AG04450 (cell line): ENCODE measurements at places on chromosomes 2 and 18. TPM values are rescaled to one million over a fixed set of nuclear protein-coding genes. Genes with fewer than 3 reads are reported as not detected.

GRCh38 chr2:198004921-198005829, 200.8 kb downstream of the PLCL1 start:
- no peak for DNase-seq

DNA sequence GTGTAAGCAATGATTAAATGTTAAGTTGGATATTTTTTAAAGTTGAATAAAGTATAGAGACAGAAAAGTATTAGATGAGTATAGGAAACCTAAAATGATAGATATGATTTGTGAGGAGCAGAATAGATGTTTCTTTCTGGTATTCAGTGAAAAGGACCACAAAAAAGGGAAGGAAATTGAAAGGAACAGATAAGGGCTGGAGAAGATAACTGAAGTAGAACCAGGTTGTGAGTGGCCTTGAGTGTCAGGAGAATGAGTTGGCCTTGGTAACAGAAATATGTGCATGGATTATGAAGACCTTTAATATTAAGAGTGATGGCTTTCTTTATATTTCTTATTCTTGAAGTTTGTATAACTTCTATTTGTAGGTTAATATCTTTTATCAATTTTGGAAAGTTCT, 543.5 kb downstream of the METTL4 start:
- no peak for DNase-seq

Gene EFHD1
- 0.05 TPM in 1 of 2 replicates, not detected in the other for polyA plus RNA-seq

Gene MROH2A
- polyA plus RNA-seq: not detected in 2 replicates

- DNase-seq: peak; percentile 7
Measured at GRCh38 chr2:178756343-178756742, 50.9 kb downstream of the TTN start.

Gene ARHGEF33
- 0.32 and 0.36 TPM in 2 replicates for polyA plus RNA-seq

GRCh38 chr2:130251535-130251872, 53.3 kb upstream of the TUBA3E start:
- no peak for DNase-seq

- no peak for DNase-seq
Measured at GRCh38 chr2:237541243-237541642, 25.1 kb upstream of the PRLH start.

Gene NPHP1
- 3.7 and 5.4 TPM in 2 replicates for polyA plus RNA-seq

DNA sequence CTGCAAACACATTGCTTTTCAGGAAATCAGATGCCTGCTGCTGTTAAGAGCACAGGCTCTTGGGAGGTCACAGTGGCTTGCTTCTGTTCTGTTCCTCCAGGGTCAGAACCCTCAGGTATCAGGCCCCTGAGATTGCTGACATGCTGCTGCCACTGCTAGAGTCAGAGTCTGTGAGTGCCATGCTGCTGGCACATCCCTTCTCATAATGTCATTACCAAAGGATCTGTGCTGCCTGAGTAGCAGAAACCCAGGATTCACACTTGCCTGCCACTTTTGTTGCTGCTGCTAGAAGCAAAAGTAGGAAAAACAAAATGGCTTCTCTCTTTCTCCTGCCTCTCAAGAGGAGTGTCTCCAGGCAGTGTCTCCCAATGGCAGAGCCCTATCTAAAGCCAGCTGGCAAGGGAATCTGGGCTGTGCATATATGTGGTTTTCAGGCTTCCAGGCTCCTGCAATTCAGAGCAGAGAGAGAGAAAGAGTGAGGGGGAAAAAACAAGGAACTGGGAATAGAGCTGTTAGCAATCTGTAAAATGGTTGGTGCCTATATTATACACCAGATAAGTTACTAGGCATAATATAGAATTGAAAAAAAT, 180.3 kb downstream of the MYCN start:
- no peak for DNase-seq

- no peak for DNase-seq
Measured at GRCh38 chr2:37779611-37780386, 108.4 kb upstream of the CDC42EP3 start.

GRCh38 chr18:64115881-64116280, 33.0 kb downstream of the LINC00305 start:
- DNase-seq: no peak

Gene SLC19A3
- polyA plus RNA-seq: not detected in 2 replicates

GRCh38 chr2:56309626-56310170, 125.9 kb downstream of the CCDC85A start:
- no peak for DNase-seq

- no peak for DNase-seq
Measured at GRCh38 chr2:213544940-213545339, 260.7 kb downstream of the SPAG16 start.

Gene DLX1
- polyA plus RNA-seq: 1.9 and 2.2 TPM in 2 replicates

Gene MARCO
- polyA plus RNA-seq: not detected in 2 replicates

DNA sequence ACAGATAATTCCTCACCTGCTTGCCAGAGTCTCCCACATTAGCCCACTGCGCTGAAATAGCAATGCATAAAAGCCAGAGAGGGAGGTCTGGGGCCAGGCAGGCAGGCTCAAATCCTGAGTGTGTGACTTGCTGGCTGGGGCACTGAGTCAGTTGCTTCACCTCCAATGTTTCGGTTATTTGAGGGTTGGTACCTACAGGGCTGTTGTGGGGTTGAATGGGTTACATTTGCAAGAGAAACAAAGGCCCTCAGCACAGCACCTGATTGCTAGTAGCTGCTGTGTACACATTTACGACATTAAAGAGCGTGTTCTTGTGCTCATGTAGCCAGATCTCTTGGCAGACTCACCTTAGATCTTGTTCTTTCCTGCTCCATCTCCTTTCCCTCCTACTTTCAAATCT, 34.1 kb upstream of the FAM110C start:
- DNase-seq: no peak

DNA sequence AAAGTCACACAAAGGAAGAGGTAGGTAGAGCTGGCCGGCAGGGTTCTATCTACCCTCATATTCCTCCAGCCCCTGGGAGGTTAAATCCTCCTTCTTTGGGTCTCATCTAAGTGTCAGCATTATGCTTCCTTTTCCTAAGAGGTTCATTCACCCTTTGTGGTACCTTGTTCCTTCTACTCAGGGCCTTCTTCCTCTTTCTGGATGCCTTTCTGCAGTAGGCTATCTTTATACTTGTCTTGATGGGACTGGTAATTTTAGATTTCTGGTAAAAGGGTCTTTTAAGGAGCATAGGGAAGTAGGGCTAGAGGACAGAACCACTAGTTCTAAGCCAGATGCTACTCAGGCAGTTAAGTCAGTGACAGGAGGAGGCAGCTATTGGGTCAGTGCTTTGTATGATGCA, 13.7 kb upstream of the TNP1 start:
- DNase-seq: no peak

- DNase-seq: no peak
Measured at GRCh38 chr2:18243816-18244215, 316.6 kb downstream of the RDH14 start.

Gene TLX2
- not detected in 2 replicates for polyA plus RNA-seq

DNA sequence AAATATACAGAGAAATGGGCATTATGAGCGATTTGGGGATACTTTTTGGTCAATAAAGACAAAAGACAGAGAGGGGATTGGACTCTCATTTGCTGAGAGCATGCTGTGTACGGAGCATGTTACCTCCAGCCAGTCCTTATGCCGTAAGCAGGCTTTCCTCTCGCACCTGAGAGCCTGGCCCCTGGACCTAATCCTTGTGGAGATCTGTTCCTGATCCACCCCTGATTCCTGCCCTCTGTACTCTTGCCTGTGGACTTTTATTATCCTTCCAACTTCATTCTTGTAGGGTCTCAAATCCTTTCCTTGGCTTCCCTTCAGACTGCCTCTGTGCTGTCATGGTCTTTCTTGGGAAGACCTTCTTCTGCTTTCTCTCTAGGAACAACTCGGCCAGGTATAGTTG, 803.1 kb upstream of the RAB6C start:
- no peak for DNase-seq

GRCh38 chr2:168916331-168916675, 15.2 kb downstream of the G6PC2 start:
- no peak for DNase-seq

Gene ALK
- polyA plus RNA-seq: not detected in 2 replicates

DNA sequence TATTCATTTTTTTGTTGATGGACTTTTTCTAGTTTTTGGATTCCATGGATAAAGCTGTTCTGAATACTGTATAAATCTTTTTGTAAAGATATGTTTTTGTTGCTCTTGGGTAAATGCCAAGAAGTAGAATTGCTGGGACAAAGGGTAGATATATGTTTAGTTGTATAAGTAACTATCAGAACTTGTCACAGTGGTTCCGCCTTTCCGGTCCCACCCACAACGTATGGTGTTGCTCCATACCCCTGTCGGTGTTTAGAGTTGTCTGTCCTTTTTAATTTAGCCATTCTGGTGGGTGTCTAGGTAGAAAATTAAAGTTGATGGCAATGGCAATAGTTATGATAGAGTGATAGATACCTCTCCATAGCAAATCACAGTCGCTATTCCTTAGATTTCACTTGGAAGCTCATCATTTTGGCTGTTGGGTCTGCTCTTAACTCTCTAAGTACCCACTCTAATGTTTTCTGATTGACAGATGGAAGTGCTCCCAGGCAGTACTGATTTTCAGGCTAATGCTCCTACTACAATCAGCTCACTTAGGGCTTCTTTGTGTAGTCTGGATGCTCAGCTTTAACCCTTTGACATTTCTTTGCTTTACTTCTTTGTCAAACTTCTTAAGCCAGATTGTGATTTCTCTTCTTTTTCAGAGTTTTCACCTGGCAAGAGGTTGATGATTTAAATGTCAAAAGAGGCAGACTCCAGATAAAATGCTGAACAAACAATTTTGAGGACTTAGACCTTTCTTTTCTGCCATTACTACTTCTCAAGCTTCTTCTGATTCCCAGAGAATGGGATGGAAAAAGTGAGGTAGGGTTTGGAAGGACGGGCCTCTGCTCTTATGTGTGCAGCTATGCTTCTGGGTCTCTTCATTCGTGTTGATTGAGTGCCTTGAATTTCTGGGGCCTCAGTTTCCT, 156.4 kb downstream of the AQP4 start:
- DNase-seq: no peak

Gene POTEI
- not detected in 2 replicates for polyA plus RNA-seq

DNA sequence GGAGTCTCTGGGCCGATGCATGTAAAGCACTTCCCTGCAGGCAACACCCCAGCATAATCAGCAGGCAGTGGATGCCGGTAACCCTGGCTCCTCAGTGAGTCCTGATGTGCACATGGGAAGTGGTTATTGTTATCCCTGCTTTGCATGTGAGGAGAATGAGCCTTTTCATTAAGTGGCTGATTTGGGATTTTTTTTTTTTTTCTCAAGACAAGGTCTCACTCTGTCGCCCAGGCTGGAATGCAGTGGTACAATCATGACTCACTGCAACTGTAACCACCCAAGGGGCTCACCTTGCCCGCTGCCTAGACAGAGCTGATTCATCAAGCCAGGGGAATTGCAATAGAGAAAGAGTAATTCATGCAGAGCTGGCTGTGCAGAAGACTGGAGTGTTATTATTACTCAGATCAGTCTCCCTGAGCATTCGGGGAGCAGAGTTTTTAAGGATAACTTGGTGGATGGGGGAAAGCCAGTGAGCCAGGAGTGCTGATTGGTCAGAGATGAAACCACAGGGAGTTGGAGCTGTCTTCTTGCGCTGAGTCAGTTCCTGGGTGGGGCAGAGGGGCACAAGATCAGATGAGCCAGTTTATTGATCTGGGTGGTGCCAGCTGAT, 95.4 kb downstream of the SOCS6 start:
- DNase-seq: peak; percentile 37

Gene ZNF397
- polyA plus RNA-seq: 9.7 and 11.0 TPM in 2 replicates

Gene EIF2B4
- polyA plus RNA-seq: 43.0 and 52.2 TPM in 2 replicates

GRCh38 chr18:58572181-58572580, 56.7 kb downstream of the ALPK2 start:
- DNase-seq: peak; percentile 98

Gene ACMSD
- not detected in 2 replicates for polyA plus RNA-seq

GRCh38 chr2:167572883-167573619, 674.3 kb downstream of the STK39 start:
- DNase-seq: no peak

DNA sequence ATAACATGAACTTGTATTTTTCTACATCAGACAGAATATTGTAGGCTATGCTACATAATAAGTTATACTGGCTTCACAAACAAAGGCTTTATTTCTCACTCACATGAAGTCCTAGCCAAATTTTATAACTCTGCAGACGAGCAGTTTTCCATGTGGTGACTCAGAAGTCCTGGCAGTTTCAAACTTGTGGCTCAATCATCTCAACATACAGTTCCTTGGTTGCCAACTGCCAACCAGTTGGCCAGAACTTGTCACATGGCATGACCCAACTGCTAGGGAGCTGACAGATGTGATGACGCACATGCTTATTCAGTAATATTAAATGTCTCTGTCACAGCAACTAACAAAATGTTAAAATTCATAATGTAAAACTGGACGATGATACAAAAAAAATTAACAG, 63.8 kb upstream of the ZC3H15 start:
- peak; percentile 66 for DNase-seq

DNA sequence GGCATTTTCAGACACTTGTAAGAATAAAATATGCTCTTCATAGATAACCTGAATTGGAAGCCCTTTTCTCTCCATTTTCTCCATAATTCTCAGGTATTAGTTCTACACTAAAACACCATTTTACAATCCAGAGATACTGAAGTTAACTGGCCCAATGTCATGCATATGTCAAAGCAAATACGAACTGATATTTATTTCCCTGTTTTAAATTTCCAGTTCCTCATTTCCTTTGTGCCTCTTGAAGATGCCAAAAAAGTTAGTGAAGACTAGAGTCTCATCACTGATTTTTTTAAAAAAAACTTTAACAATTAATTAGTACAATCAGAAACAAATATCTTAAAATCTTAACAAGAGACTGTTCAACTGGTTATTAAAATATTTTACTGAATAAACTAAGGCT, 52.8 kb upstream of the ITGB6 start:
- no peak for DNase-seq

GRCh38 chr2:1022178-1022577, 71.5 kb downstream of the SNTG2 start:
- DNase-seq: no peak

DNA sequence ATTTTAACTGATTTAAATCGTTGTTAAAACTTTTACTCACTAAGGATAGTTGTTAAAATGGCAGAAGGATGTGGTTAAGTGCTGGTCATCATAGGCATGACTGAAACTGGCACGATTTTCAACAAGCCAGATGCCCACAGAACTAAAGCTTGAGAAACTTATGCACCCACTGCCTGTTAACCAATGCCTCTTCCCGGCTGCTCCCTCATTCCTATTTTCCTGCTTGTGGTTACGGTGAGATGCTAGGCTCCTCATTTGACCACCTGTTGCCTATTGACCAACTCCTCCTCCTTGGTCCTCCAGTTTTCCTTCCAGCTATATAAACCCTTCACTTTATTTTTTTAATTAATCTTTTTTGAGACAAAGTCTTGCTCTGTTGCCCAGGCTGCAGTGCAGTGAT, 238.7 kb downstream of the TFCP2L1 start:
- no peak for DNase-seq

DNA sequence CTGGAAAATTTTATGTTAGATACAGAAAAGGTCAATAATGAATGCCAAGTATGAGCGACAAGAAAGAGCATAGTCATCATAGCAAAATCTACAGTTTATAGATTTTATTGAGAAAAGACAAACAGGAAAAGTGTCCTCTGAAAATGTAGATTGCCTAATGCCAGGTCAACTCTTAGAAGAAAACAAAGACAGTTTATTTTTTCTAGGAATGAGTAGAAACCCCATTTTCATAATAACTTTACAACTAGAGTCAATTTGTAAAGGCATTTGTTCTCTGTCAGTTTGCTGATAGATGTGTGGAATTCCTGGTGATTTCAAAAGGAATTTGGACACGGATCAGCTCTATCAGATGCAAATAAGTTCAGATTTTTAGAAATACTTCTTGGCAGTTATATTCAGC, 16.6 kb downstream of the CDH7 start:
- DNase-seq: no peak
